CD4-positive, alpha-beta T cell treated with Interleukin-1 beta for 1 hour (primary cell): ENCODE measurements at places on chromosomes 3 and 15.
A peak's percentile ranks its signal among the peaks of the same experiment; 100 is the strongest.

DNA sequence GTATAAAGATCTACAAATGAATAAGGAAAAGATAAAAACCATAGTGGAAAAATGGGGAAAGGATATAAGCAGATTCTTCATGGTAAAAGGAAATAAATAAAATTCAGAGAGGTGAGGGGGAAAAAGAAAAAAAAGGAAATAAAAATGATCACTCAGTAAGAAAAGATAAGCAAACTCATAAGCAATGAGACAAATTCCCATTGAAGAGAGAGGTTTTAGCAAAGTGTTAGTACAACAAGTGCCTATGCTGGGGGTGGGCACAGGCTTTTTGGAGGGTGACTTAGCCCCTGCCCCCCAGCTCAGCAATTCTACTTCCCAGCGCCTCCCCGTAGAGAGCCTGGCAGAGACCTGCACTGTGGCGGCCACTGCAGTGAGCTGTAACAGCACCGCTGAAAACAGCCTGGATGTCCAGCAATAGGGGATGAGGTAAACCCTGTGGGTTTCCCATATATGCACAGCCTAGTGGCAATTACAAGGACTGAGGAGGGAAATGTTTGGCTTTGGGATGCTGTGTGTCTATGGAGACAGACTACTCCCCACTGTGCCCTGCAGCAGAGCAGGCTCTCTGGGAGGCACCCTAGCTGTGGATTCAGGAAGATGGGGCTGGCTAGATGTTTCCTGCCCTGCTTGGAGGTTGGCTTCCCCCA is 23.7 kb upstream of the SFMBT1 start:
- no peak for DNase-seq

- no peak for DNase-seq
Observed at GRCh38 chr3:134699721-134700120, 48.9 kb upstream of the KY start.

DNA sequence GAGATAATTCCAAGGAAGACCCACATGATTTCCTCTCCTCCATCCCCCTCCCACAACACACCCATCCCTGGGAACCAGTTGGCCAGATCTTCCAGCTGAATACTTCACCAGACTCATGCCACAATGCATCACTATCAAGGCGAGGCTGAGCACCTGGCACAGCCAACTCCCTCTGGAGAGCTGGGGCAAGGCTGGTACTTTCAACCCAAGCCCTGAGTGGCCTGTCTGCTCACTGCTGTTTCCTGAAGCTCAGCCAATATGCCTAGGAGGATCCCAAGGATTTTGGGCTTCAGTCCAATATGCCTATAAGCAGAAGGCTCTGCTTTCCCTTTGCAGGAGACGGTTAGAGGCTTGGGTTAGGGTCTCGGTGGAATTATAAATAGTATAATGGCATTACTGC is 90.9 kb upstream of the NEO1 start:
- DNase-seq = no peak

GRCh38 chr3:125033616-125034015 is 22.2 kb downstream of the HEG1 start:
- no peak for DNase-seq

GRCh38 chr15:92326236-92326635 is 67.4 kb upstream of the ST8SIA2 start:
- no peak for DNase-seq

- DNase-seq = no peak
Observed at GRCh38 chr3:183579967-183580900, 24.7 kb upstream of the KLHL6 start.

- DNase-seq = no peak
Observed at GRCh38 chr3:81516042-81516441, 245.4 kb downstream of the GBE1 start.

DNA sequence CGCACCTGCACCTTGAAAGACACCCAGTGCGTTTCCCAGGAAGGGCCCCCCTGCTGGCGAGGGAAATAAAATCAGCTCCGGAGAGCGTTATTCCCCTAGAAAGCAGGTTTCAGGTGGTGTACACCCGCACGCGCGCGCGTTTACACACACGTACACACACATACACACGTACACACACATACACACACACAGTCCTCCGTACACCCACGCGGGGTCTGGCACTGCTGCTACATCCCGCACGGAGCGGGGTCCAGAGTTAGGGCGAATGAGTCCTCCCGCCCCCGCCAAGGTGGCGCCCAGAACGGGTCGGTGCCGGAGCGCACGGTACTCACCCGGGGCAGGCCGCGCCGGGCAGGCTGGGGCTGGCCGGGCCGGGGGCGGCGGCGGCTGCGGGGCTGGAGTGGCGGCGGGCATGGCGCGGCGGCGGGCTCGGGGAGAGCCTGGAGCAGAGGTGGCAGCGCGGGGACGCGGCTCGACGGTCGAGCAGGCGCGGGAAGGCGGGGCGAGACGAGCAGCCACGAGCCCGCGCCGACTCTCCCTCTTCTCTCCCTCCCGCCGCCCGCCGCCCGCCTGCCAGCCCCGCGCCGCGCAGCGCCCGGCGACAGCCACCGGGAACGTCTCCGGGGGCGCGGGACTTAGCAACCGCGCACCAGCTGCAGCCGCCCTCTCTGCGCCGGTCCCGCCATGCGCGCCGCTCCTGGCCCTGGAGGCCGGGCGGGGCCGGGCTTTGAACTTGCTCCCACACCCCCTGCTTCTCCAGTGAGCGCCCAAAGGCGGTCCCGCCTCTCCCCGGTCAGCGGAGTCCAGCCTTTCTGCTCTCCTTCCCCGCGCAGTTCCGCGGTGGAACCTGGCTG is at the start of gene DCLK3:
DCLK3 (minus strand) TSS at position 704 of the 854 bp plus-strand sequence; CDS start at position 414, 290 bp downstream.
- DNase-seq = no peak

GRCh38 chr3:23928524-23928923 is 11.6 kb downstream of the RPL15 start:
- no peak for DNase-seq

GRCh38 chr3:19065027-19065426 is 83.3 kb upstream of the KCNH8 start:
- DNase-seq = no peak

GRCh38 chr3:44365952-44366351 is 27.4 kb downstream of the TCAIM start:
- no peak for DNase-seq

- no peak for DNase-seq
Observed at GRCh38 chr3:127286571-127287140, 1.2 kb downstream of the PRR20G start.

- no peak for DNase-seq
Observed at GRCh38 chr3:173096140-173096539, 44.9 kb downstream of the SPATA16 start.

DNA sequence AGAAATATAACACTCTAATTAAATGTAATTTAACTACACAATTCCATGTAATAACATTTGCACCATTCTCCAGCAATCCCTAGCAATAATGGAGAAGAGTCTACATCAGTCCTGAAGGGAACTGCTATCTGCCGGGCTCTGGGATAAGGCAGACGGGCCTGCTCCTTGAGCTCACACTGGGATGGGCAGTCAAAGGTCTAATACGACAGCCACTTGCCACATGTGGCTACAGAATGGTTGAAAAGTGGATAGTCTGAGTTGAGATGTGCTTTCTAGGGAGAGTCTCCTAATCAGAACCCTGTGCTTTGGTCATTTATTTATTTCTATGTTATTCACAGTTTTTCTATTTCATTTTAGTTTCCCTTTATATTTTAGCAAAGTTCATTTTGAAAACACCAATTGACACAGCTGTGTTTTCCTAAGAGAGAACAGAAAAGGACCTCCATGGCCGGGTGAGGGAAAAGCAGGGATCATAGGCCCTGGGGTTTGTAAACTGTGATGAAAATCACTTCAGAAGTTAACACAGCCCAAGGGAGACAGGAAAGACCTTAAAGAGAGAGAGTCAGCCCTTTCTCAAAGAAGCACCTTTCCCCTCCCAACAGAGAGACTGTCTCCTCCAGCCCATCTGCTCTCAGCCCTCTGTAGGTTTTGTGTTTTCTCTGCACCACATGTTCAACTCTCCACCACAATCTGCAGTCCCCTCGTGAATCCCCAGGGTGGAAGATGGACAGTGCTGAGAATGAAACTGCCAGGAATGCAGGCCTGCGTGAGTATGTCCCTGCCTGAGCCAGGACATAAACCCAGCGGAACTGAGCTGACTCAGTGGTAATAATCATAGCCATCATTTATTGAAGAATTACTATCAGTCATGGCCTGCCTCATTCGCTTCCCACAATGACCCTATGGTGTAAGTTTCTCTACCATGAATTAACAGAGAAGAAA is 11.6 kb downstream of the FSIP1 start:
- DNase-seq = no peak

DNA sequence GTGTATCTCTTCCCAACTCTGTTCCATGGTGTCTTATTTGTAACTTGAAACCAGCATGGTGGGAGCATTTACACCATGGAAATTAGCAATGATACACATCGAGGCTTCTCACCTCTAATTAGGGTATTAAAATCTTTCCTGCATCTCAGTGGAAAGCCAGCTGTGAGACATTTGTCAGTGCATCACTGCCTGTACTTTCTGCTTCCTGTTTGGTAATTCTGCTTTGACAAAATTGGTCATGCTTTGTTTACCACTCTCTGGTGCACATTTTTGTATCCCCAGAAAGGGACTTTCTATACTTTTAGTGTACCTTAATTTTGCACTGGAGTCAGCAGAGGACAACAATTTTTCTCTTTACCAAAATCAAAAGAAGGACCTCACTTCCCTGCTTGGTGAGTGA is 402.1 kb downstream of the PDCD6IP start:
- DNase-seq = peak; percentile 6

DNA sequence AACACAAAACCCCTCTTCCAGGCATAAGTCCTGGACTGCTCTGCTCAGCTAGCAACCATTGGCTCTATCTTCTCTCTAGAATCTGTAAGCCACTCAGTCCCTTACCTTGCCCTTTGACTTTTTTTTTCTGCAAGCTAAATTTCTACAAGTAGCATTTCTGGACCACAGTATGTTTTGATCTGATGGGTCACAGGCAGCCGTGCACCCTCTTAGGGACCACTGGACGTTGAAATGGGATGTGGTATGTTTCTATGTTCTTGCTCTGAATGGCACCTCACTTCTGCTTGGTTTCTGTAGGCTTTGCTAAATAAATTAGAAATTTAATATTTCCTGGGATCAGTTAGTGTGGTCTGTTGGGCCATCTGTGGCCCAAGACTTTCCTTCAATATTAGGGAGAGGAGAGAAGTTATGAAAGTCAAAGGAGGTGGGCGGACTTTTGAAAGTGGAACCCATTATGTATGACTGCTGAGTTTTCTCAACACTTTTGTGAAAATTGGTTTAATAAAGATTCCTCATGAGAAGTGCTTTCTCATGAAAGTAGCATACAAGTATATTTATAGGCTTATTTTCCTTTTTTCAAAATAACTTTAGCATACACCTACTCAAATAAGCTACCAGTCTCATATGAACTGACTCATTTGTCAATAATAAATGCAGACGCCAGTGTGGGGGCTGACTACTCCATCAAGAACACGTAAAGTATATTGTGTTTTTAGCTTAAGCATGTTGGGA is 18.4 kb upstream of the TIPARP start:
- no peak for DNase-seq

DNA sequence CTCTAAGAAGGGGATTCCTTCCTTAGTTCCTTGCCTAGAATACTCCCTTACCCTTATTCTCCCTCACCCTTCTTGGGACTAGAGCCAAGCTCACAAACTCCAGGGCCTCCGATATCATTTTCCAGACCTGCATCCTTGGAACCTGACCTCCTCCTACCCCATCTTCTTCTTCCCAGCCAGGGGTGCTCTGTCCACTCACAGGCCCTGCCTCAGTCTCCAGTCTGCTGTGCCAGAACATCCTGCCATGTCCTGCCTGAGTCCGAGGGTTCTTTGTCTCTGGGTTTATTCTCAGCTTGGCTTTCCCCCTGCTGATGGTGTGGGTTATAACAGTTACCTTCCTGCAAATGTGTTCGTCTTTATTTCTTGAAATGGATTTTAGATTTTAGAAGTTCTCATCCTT is 59.9 kb upstream of the MCF2L2 start:
- DNase-seq = no peak

- DNase-seq = no peak
Observed at GRCh38 chr15:74303741-74304309, 63.6 kb downstream of the CYP11A1 start.

GRCh38 chr15:31802761-31803160 is 227.6 kb upstream of the CHRNA7 start:
- no peak for DNase-seq

DNA sequence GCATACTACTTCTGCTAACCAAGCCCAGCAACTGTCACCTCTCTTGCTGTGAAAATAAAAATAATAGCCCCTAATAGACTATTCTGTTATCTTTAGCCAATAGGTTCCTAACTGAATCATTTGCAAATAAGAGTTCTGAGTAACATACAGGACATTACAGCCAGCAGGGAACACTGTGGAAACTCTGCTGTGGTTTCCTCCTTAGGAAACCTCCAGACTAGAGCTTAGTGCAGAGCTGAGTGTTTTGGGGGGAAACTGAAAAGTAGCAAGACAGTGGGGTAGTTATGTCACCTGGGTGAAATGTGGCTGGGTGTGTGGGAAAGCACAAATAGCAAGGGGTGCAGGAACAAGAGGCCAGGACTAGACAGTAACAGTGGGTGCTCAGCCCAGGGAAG is 32.4 kb downstream of the DZIP1L start:
- DNase-seq = no peak

GRCh38 chr3:188390343-188390718 is 236.4 kb downstream of the LPP start:
- DNase-seq = no peak

DNA sequence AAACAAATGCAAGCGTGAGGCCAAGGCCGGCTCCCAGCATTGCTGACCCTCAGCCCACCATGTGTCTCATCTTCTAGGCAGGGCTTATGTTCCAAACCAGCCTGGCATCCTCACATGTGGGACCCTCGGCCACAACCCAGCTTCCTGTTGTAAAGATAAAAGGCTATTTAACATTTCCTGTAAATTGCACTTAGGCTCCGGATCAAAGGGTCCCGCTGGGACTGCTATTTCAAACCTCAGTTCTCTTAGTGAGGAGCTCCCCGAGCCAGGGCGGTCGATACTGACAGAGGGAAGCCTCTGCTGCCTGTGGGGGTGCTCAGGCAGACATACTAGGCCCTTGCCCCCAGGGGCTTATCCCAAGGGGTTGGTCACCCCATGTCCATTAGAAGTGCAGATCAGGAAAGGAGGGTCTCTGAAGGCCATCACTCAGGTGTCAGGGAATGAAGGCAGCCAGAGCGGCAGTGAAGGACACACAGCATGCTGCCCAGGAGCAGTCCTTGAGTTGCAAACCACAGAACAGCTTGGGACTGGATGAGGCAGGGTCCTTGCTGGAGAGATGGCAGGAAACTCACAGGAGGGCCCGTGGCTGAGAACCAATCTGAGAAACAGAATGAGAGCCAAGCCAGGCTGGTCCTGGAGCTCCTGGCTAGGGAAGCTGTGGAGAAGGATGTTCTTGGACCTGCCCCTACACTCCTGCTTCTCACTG is 239.9 kb downstream of the TLE3 start:
- DNase-seq = no peak
